ENCODE measurements at places on chromosomes 16 and 17.

DNA sequence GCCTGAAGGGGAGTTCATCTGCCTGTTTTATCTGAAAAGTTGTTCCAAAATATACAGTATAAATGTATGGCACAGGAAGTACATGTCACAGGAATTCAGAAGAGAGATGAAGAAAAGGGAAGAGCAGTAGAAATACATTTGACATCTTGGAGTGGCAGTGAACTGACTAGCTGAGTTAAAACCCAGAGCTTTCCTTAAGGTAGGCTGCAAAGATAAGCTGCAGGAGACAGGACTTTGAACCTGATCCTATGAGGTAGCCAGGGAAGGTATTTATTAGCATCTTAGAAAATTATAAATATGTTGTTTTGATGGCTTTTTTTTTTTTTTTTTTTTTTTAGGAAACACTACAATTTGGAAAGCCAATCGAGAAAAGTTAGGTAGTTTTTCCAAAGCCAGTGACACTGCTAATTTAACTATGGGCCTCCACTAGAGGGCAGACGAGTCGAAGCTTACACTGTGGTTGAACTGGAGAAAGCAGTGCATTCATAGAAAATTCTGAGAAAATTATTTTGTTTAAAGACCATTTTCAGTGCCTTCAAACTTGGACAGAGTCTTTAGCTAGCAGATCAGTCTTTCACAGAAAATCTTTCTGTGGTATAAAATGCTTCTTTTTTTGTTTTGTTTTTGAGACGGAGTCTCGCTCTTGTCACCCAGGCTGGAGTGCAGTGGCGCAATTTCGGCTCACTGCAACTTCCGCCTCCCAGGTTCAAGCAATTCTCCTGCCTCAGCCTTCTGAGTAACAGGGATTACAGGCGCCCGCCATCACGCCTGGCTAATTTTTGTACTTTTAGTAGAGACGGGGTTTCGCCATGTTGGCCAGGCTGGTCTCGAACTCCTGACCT is 122.3 kb downstream of the SSH2 start:
- DNase-seq: peak; percentile 69

DNA sequence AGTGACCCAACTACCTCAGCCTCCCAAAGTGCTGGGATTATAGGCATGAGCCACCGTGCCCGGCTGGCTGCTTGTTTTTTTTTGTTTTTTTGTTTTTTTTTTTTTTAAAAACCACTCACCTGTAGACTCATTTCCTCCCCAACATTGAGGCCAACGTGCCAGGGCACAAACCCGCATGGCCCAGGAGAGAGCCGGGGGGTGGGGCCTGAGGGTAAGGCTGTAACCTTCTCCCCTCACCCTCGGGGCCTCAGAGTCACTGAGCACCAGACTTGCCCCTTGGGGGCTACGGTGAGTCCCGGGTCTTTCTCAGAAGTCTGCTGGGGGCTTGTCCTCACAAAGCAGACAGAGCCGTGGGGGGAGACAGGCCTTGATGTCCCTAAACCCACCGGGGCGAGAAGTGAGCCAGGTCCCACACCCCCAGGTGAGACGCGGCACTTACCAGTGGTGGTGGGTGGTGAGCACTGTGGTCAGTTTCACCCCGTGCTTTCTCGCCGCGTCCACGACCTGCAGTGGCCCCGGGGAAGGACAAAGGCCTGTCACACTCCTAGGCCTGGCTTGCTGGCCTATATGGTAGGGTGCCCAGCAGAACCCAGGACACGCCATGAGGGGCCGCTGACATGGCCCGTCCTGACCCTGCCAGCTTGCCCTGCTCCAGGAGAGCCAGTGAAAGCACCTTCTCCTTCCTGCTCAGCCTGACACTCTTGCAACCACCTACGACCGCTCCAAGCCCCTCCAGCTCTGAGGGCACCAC is 4.6 kb downstream of the HAGH start:
- no peak for DNase-seq

- DNase-seq: no peak
These were observed 170.6 kb downstream of the TMEM132E start for GRCh38 chr17:34750004-34750403.

- no peak for DNase-seq
These were observed 53.5 kb downstream of the DNAH3 start for GRCh38 chr16:21097151-21097550.

- no peak for DNase-seq
These were observed 36.1 kb downstream of the ARL4D start for GRCh38 chr17:43434902-43435319.

DNA sequence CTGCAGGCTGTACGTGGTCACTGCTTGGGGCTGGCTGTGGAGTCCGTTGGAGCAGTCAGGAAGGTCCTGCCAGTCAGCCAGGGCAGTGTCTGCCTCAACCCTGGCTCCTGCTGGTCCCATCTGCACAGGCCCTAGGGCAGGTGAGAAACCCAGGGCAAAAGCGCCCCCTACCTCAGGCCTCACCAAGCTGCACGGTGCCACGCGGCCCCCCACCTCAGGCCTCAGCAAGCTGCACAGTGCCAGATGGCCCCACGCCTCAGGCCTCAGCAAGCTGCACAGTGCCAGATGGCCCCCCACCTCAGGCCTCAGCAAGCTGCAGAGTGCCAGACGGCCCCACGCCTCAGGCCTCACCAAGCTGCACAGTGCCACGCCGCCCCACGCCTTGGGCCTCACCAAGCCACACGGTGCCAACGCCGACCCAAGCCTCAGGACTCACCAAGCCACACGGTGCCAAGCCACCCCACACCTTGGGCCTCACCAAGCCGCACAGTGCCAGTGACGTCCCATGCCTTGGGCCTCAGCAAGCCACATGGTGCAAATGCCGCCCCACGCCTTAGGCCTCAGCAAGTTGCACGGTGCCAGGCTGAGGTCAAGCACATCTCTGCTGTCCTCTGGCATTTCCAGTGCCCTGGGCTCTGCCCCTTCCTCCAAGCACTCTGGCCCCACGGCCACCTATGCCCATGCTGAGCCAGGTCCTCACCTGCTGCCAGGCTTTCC is 5.5 kb downstream of the TMEM204 start:
- no peak for DNase-seq

GRCh38 chr17:5630434-5630833 is 46.1 kb upstream of the NLRP1 start:
- DNase-seq: no peak

- no peak for DNase-seq
These were observed 403.0 kb downstream of the SEC14L1 start for GRCh38 chr17:77543801-77544200.

Measured in ecto neural progenitor cell (in vitro differentiated cells).